ENCODE measurements at places on chromosomes 12 and 14. TPM values are rescaled to one million over a fixed set of nuclear protein-coding genes. Genes with fewer than 3 reads are reported as not detected.

Gene KRT8
- 1,246 TPM for total RNA-seq

Gene KRT2
- total RNA-seq = not detected

Gene GNB3
- 7.0 TPM for total RNA-seq

Gene ITGA7
- total RNA-seq = 23.6 TPM

Gene ALDH1L2
- total RNA-seq = 1.5 TPM

Gene LTBR
- 18.3 TPM for total RNA-seq

Gene EEF1AKMT3
- total RNA-seq = 5.6 TPM

Gene RASSF9
- 4.0 TPM for total RNA-seq

Gene KCNH3
- total RNA-seq = 29.2 TPM

Gene SNX6
- 73.4 TPM for total RNA-seq

Gene SERPINA10
- 2.6 TPM for total RNA-seq

Gene CYP46A1
- total RNA-seq = 2.9 TPM

Gene BEGAIN
- 0.58 TPM for total RNA-seq

Gene RTN1
- total RNA-seq = 27.0 TPM

Gene KRT80
- 0.20 TPM for total RNA-seq

Gene KRT85
- total RNA-seq = not detected

Gene SLC39A5
- 65.2 TPM for total RNA-seq

Gene MMP17
- total RNA-seq = 0.49 TPM

Gene ARHGEF40
- total RNA-seq = 65.3 TPM

Gene LRRK2
- total RNA-seq = 0.49 TPM

Gene CLMN
- 31.5 TPM for total RNA-seq

Gene MMP19
- 0.89 TPM for total RNA-seq

Gene ATXN3
- total RNA-seq = 33.4 TPM

Gene DIO3
- 3.4 TPM for total RNA-seq

Gene DHH
- 0.29 TPM for total RNA-seq

Gene MANSC4
- 1.1 TPM for total RNA-seq

Gene DCN
- not detected for total RNA-seq

Gene CMTM5
- not detected for total RNA-seq

Gene SLC25A47
- not detected for total RNA-seq

Gene PRPH
- 0.62 TPM for total RNA-seq

Gene GEMIN2
- total RNA-seq = 24.3 TPM

Gene PLBD1
- total RNA-seq = 26.1 TPM

Gene SRRM4
- 2.4 TPM for total RNA-seq

Gene ADCY6
- total RNA-seq = 128 TPM

Gene ANO2
- total RNA-seq = 2.8 TPM

Gene GPRC5A
- total RNA-seq = 4.0 TPM

Gene SPATS2
- total RNA-seq = 84.4 TPM

Gene SERPINA5
- total RNA-seq = 37.7 TPM

Gene SOX5
- total RNA-seq = 49.1 TPM

Gene KDM5A
- 137 TPM for total RNA-seq

Gene FGD6
- 68.2 TPM for total RNA-seq

Gene TAS2R19
- total RNA-seq = 8.5 TPM

Gene GPR84
- total RNA-seq = not detected

Gene CLEC4C
- not detected for total RNA-seq

Gene VASH1
- 43.2 TPM for total RNA-seq

Gene LGALS3
- 49.3 TPM for total RNA-seq

All from progenitor cell of endocrine pancreas (in vitro differentiated cells).